ENCODE measurements at places on chromosomes 2 and 18. TPM values are rescaled to one million over a fixed set of nuclear protein-coding genes. Genes with fewer than 3 reads are reported as not detected.
A peak's percentile ranks its signal among the peaks of the same experiment; 100 is the strongest.

- DNase-seq, result no peak
Observed at GRCh38 chr2:149155988-149156387, 117.5 kb downstream of the LYPD6B start.

- DNase-seq, result no peak
Observed at GRCh38 chr2:129467012-129467779, 512.3 kb upstream of the RAB6C start.

DNA sequence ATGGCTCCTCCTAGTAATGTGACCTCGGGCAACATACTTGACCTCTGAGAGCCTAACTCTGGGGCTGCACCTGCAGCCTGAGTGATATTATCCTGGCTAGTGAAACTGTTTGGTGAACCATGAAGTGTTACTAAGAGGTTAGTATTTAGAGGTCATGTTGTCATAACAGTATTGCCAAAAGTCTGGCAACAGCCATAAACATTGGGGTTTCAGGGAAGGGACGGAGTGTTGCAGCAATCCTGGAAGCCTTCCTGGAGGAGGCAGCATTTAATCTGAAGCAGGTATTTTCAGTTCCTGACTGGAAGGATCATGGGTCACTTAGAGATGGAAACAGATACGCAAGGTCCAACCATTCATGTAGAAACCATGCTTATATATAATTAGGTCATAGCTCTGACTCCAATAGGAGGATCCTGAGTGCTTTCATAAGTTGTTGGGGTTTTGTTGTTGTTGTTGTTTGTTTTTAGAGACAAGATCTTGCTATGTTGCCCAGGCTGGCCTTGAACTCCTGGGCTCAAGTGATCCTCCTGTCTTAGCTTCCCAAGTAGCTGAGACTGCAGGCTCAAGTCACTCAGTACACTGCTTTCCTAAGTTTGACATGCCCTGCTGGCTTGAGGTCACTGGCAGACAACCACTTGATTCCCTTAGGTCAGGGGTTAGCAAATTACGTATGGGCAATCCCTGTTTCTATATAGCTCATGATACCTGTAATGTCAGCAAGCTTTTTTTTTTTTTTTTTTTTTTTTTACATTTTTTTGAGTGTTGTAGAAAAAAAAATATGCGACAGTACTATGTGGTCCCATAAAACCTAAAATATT is 21.5 kb downstream of the GPR39 start:
- DNase-seq, result no peak

DNA sequence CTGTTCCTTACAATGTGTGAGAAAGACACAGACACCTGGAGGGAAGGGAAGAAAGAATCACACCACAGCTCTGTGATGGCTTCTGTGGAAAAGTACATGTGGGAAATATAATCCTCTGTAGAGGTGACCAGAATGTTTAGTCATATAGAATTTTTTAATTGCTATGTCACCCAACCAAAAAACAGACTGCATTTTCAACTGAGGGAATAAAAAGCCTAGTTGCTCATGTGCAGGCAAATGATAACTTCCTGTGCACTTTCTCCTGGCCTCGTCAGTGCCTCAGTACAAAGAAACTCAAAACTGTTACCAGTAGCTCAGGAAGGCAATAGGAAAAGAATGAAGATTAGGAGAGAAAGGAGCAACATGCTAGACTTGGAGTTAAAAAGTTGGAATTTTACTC is 326.8 kb downstream of the OSR1 start:
- DNase-seq, result no peak

DNA sequence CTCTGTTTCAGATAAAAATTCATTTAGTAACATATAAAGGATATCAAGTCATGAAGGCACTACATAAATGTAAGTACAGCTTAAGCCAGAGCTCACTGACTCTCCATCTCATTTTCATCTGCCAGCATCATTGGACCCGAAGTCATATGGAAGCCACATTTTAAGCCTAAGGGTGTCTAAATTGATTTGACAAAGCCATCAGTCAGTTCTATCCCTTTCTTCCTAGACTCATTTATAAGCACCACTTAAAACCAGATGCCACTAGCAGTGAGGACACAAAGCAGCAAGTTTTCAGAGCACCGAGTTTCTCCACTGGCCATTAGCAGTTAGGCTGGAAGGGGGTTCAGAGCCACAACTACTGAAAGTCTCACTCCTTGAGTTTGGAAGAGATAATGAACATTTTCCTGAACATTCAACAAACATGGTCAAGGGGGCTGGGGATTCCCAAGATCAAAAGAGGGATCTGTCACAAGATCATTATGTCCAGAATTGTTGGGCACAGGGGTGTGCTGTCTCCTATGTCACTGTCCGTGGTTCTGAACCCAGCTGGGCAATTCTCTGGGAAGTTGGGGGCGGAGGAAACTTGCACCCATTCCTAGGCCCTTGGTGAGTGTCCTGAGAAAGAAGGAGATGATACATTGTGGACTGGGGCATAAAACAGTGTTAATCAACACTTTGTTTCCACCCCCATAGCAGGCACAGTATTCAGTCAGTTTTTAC is 158.5 kb upstream of the LMAN1 start:
- no peak for DNase-seq

- DNase-seq, result peak; percentile 48
Observed at GRCh38 chr18:49814147-49814499, 790 bp upstream of the ACAA2 start.

GRCh38 chr2:237455764-237456163 is 31.3 kb upstream of the MLPH start:
- no peak for DNase-seq

DNA sequence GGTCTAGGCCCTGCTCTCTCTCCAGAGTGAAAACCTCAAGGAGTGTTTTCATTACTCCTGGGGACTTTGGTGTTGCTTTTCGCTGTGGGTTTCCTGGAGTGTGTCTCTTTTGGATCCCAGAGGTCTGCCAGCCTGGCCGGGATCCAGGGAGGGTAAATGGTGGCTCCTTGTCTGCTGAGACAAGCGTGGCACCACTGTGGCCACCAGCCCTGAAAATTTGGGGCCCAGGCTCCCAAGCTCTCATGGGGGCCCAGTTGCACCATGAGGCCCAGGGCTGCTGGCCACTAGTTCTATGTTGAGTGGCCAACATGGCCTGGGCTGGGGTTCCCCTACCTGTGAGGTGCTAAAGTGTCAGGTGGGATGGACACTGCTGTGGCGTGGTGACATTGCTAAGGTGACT is 144.8 kb downstream of the CTIF start:
- no peak for DNase-seq

The FOXI3 gene
- total RNA-seq, result not detected

Data from activated T-cell treated with anti-CD3 and anti-CD28 coated beads, Interleukin-2, amount 50 U/mL, for 4 hours (primary cell).